ENCODE measurements at places on chromosomes 3 and 15.
A peak's percentile ranks its signal among the peaks of the same experiment; 100 is the strongest.

DNA sequence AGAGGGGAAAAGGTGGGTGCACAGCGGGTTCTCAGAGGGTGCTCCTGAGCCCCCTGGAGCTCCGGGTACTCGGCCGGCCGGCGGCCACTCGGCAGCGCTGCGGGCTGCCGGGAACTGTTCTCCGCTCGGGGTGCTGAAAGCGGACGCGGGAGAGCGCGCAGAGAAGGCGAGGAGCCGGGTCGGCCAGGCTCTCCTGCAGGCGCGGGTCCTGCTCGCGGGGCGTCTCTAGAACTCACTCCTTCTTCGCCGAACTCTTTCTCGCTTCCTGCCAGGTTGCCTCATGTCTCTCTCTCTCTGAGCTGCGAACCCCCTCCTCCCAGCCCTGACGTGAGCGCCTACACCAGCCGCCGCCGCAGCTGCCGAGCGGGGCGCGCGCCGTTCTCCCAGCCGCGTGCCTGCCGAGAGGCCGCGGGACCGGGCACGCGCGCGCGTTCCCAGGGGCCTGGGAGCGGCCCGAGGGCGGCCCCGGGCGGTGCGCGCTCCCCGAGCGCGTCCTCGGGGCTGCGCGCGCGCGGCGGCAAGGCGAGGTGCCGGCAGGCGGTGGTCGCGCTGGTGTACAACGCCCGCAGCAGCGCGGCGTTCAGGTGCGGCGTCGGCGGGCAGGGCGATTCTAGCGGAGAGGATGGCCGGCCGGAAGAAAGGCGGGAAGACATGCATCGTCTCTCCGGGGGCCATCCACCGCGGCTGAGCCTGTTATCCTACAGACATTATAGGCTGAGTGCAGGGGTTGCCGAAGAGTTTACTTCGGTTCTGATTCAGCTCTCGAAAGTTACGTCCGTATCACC lies at the start of gene PEX5L:
PEX5L (minus strand) TSS at position 267 of the 785 bp plus-strand sequence. CDS start 338 bp downstream, outside the sequence.
- peak; percentile 90 for DNase-seq

DNA sequence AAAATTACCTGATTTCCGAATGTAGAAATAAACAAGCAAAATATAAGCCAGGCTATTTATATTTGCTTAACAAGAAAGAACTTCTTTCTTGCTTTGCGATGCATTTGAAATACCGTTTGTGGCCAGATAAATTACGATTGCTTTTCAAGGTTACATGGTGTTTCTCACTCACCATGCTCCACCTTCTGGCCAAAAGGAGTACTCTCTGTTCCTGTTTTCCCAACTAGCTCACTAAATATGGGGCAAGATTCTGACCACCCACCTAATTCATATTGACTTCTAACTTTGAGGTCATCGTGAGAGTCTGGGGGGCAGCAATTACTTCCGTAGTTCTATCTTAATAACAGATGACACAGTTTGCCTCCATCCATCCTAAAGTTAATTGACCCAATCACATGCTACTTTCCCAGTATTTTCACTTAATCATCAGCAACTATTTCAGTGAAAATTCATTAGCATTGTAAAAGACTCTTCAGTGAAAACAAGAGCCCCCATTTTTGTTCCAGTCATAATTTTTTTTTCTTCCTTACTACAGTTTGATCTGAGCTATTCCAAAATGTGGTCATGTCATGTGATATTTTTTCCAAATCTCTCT lies 25.9 kb downstream of the ACP3 start:
- DNase-seq, result peak; percentile 33

- DNase-seq, result no peak
These were observed 44.4 kb upstream of the RASA2 start for GRCh38 chr3:141442446-141442845.

DNA sequence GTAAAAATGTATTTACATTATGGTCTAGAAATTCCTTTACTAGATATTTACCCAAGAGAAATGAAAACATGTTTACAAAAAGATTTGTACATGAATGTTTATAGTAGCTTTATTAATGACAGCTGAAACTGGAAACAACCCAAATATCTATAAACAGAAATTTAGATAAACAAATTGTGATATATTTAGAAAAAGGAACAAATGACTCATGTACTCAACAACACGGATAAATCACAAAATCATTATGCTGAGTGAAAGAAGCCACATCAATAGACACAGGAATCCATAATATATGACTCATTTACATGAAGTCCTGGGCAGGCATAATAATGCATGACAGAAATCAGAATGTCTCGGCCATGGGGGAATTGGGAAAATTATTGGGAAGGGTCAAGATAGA lies 1020.2 kb downstream of the SQOR start:
- no peak for DNase-seq

- peak; percentile 80 for DNase-seq
These were observed at the start of gene RAB43 for GRCh38 chr3:129121792-129122411. TSS of gene RAB43 (minus strand) at chr3:129121804. CDS start at chr3:129121489, 315 bp downstream.

- DNase-seq, result no peak
These were observed 73.4 kb downstream of the NUP210 start for GRCh38 chr3:13346481-13347389.

DNA sequence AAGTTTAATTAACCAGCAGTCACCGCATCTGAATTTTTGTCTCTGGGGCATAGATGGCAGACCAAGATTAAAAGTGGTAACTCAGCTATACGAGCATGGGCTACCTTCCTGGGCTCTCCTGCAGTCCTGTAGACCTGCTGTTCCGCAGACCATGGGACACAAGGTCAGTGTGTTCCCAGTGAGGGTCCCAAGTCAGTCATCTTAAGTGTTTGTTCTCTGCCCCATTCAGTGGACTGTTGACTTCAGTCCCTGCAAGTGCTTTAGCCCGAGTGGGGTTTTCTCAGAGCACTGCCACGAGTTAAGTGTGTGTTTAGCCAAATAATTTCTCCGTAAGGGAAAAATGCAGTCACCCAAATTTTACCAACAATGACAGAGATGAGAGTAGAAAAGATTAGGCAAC lies 4.9 kb upstream of the EXOG start:
- no peak for DNase-seq

DNA sequence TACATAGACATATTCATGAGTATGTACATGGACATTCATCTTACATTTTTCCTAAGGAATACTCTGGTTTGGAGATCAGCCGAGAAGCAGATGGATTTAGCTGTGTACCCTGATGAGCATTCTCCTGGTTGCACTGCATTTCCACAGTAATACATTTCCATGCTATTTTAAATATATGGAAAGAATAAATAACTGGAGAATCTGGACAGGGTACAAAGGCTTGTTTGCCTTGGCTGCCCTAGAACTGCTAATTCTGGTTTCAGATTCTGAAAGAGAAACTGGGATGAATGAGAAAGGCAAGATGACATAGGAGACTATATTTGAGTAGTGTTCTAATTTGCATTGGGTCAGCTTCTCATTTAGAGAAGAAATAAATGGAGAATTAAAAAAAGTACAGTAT lies 190.8 kb upstream of the FAM3D start:
- no peak for DNase-seq

- DNase-seq, result no peak
These were observed 138.4 kb downstream of the SST start for GRCh38 chr3:187531831-187532230.

DNA sequence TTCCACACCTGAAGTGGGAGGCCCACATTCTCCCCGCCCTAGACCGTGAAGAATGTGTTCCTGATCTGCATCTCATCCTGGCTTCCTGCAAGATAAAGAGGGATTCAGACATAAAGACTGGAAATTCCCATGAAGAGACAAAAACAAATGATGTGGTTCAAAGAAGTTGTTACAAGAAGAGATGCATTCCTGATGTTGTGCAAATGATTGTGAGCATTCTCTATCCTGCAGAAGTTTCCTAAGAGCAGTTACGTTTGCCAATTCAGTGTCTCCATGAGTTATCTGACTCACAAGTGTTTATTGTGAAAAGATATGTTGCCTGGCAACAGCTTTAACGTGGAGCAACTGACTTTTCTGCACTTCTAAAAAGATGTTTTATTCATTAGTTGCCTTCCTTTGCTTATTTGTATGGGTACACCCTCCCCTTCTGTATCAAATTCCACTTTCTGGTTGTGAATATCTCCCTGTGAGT lies 107.8 kb downstream of the ZIC4 start:
- DNase-seq, result no peak

- DNase-seq, result no peak
These were observed 32.4 kb upstream of the SPPL2A start for GRCh38 chr15:50797926-50798325.

GRCh38 chr15:96887730-96888129 lies 557.2 kb downstream of the NR2F2 start:
- DNase-seq, result no peak

DNA sequence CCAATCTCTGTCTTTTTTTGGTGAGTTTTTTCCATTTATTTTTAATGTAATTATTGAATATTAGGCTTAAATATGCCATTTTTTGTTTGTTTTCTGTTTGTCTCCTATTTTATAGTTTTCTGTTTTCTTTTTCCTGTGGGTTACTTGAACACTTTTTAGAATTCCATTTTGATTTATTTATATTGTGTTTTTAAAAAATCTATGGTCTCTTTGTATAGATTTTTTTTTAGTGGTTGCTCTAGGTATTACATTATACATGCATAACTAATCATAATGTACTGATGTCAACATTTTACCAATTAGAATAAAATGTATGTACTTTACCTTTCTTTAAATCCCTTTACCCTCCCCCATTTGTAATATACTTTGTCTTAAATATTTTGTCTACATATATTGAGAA lies 56.2 kb downstream of the RASA2 start:
- DNase-seq, result no peak

- DNase-seq, result no peak
These were observed 13.7 kb downstream of the TM4SF18 start for GRCh38 chr3:149319750-149320149.

- DNase-seq, result no peak
These were observed 68.9 kb downstream of the KLF15 start for GRCh38 chr3:126288314-126288713.

DNA sequence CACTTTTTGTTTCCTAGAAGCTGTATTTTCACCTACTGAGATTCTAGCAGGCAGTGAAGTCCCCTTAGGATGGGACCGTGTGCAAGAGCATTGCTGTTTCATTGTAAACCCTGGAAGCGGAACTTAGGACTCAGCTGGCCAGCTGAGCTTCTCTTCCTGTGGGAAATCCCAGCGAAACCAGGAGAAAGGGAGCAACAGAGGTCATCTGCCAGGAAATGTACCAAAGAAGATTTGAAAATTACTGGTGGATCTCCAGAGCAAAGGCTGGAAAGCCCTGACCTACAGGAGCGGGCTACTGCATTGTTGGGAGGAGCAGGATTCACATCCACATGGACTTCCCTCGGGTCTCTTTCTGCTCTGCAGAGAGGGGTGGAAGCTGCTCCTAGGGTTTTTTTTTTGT lies 7.6 kb upstream of the ADPRH start:
- no peak for DNase-seq

DNA sequence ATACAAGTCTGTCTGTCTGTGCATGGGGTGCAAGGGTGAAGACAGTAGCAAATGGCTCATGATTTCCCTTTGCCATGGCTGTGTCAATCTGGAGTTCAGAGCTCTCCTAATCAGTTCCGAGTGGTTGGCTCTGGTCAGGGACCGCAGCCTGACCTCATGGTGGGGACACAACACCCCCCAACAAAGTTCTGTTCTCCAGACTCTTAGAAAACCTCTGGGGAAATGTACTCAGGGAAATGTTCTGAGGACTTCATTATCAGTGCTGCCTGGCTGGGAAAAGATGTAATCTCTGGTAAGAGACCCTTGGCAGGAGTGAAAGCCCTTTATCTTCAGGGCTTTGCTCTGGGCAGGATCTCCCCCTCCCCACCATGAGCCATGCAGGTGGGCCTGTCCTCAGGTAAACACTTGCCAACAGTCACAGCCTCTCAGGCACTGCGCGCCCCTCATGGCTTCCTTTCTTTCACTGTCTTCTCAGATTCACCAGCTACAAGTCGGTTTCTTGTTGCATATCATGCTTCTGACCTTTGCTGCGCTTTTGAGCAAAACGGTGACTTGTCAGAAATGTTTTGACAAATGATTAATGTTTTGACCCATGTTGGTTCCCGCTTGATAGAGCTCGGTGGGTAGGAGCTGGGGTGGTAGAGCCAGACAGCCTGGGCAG lies 95.5 kb downstream of the ST6GAL1 start:
- DNase-seq, result no peak

DNA sequence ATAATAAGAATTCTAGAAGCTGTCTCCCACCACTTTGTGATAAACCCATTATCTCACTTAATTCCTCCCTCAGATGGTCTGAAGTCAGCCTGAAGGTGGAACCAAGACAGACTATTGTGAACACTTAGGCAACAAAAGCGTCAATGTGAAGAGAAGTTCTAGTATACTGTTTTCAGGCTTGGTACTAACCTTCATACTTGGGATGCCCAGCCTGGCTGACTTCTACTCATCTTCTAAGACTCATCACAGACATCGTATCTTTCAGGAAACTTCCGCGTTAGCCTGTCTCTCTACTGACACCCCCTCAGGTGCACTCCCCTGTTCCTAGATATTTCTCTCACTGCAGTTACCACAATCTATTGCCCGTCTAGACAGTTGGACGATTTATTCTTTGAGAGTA lies 201.2 kb downstream of the SATB1 start:
- no peak for DNase-seq

DNA sequence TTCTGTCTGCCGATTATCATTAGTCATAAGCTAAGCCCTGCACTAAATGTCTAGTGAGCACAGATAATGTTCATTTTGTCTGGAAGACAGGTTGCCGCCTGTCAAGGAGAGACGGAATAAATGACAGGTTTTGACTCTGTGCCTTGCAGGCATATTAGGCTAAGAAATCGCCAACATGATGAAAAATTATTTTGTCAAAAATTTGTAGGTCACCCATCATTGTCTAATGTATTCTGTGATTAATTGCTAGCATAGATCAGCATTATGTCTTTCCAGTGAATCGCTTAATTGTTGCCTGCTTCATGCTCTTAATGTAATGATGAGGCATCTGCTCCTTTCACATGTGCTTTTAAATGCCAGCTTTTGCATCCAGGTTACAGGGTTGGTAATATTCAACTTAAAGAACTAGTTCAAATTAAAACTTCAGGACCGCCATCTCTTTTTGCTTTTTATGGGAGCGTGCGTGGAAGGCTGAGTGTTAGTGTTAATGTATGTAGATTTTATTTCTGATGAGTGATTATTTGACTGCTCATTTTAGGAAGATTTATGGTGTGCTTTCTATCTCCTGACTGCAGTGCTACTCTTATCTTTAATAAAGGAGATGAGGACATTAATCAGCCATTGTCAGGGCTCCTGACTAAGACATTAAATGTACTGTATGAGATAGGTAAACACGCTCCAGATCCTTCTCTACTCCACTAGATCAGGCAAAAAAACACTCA lies 120.8 kb upstream of the MEIS2 start:
- peak; percentile 26 for DNase-seq

DNA sequence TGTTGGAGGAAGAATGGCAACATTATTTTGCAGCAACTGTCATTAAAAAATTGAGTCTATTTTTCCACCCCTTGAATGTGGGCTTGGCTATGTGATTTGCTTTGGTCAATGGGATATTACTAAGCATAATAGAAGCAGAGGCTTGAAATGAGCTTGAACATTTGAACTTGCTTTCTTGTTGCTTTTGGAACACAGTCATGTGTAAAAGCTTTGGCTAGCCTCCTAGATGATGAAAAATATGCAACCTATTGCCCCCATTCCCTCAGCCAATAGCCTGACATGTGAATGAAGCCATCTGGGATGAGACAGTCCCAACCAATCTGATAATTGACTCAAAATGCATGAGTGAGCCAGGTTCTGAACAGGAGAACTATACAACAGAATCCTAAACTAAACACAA lies 78.4 kb downstream of the PLSCR2 start:
- no peak for DNase-seq

GRCh38 chr15:96746665-96747064 lies 416.2 kb downstream of the NR2F2 start:
- DNase-seq, result peak; percentile 33

GRCh38 chr3:139577909-139578308 lies 38.4 kb upstream of the RBP1 start:
- DNase-seq, result no peak
